RPMI8226 (cell line): ENCODE measurements at places on chromosomes 7 and 10.
A peak's percentile ranks its signal among the peaks of the same experiment; 100 is the strongest.

GRCh38 chr10:61821693-61822092 is 79.8 kb upstream of the ARID5B start:
- no peak for DNase-seq

- DNase-seq: no peak
Measured at GRCh38 chr10:79329529-79329928, 17.7 kb upstream of the PPIF start.

GRCh38 chr7:100486111-100486636 is 2.4 kb downstream of the NYAP1 start:
- DNase-seq: no peak

- no peak for DNase-seq
Measured at GRCh38 chr7:127415060-127415742, 22.7 kb upstream of the ZNF800 start.

- DNase-seq: no peak
Measured at GRCh38 chr10:60978287-60979115, 34.5 kb upstream of the RHOBTB1 start.

- no peak for DNase-seq
Measured at GRCh38 chr7:88289564-88290025, 17.1 kb downstream of the STEAP4 start.

DNA sequence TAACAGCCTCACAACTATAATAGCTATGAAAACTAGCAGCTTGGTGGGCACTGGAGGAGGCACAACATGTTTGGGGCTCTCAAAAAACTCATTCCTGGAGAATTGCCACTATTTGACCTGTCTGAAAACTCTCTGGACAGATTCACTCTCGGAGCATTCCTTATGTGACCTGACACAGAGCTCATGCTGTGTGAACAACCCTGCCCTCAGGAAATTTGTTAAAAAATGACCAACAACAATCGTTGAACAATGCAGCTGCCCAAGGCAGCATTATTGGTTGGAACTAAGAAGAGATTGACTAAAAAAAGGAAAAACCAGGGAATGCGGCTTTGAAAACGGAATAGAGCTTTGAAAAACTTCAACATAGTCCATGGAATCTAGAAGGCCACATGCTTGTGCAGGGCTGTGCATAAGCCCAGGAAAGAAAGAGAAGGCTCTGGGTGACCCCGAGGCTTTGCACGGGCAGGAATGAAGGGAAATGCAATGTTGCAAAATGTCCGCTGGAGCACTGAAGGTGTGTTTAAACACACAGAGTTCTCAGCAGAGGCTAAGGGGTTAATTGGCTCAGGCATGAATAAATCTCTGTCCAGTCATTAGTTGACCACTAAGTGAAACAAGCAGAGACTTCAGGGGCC is 52.8 kb downstream of the NAMPT start:
- DNase-seq: no peak

DNA sequence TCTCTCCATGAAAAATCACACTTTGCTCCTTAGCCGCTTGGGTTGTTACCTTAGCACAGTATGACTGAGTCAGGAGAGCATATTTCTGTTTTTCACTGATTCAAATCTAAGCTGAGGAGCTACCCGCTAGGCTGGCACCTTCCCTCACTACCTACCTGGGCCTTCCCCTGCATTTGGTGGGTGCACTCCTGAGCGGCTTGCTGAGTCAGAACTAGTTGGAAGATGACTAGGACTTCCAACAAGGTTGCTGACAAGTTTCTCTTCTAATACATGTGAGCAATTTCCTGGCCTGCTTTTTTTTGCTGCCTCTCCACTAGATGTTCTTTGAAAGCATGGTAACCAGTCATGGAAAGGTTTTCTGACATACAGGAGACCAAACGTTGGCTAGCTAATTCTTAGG is 43.8 kb upstream of the SEC61G start:
- DNase-seq: no peak

- no peak for DNase-seq
Measured at GRCh38 chr10:50420196-50420595, 168.9 kb upstream of the ASAH2 start.

- no peak for DNase-seq
Measured at GRCh38 chr10:73263693-73264347, 11.4 kb upstream of the MRPS16 start.

DNA sequence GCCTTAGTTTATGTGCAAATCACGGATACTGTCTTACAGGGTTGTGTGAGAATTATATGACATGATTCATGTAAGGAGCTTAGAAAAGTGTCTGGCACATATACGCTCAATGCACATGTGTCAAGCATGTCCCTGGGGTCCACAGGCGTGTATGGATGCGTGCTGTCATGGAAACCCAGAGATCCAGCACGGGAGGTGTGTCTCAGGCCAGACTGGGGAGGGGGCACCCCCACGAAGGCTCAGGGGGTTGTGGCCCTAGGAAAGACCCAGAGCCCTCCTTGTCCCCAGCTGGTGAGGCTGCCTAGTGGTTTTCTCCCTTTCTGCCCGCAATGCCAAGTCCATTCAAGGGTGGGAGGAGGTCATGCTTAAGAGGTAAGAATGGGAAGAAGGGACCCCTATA is 9.1 kb downstream of the BTBD16 start:
- DNase-seq: no peak

DNA sequence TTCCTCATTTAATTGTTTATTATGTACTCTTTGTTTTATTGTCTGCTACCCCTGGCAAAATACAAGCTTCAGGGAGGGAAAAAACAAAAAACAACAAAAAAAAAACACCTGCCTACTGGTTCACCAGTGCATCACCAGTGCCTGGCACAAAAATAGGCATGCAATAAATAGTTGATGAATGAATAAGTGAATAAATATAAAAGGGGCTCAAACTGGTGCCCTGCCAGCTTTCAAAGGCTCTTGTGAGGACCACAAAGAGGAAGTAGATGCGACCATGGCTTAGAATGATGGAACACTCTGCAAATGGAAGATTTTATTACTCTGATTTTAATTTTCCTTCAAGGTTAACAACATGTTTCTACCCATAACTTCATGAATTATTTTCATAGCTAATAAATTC is 213.0 kb upstream of the INHBA start:
- DNase-seq: no peak

- peak; percentile 2 for DNase-seq
Measured at GRCh38 chr10:5833814-5834213, 20.6 kb upstream of the GDI2 start.

DNA sequence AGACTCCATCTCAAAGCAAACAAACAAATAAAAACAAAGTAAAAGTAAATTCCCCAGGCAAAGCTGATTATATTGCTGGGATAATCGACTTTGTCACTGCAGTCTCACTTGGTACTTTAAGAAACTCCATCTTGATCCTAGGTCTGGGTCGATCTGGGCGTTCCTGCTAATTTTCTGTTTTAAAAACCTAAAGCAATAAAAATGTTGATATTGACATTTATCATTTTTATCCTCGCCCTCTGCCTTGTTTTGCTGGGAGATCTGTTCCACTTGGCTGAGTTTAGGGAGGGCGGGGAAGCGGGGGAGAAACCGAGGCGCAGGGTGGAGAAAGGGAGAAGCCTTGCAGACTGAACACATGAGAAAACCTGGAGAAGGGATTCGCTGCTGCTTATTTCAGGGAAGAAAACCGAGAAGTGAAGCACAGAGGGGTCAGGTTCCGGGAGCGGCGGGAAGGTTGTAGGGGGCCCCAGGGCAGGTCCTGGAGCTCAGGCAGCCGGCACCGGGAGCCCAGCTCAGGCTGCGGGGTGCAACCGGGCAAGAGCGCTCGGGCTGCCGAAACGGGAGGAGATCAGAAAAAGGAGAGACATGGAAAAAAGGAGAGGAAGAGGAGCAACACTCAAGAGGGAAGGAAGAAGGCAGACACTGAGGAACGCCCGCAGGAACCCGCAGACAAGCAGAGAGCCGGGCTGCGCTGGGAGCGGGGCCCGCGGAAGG is 27.3 kb upstream of the KMT2C start:
- DNase-seq: no peak

- DNase-seq: no peak
Measured at GRCh38 chr7:100866729-100867039, 503 bp upstream of the TRIP6 start.

- DNase-seq: no peak
Measured at GRCh38 chr10:59266321-59266720, 89.9 kb downstream of the PHYHIPL start.

DNA sequence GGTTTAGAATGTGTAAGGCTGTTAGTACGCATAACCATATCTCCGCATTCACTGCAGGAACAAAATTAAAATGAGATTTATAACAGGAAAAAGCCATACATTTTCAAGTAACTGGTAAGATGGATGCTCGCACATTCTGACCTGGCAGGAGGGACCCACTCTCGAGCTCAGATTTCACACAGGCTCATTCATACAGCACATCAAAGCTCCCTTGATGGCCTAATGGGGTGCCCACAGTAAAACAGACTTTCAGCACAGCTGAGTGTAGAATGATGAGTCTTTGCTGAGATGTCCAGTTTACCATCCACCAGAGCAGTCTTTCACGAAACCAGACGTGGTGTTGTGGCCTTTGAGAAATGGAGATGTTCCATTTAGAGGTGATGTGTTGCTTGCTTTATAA is 8.9 kb downstream of the FOXI2 start:
- no peak for DNase-seq

- DNase-seq: no peak
Measured at GRCh38 chr10:8035006-8035640, 19.4 kb upstream of the GATA3 start.

DNA sequence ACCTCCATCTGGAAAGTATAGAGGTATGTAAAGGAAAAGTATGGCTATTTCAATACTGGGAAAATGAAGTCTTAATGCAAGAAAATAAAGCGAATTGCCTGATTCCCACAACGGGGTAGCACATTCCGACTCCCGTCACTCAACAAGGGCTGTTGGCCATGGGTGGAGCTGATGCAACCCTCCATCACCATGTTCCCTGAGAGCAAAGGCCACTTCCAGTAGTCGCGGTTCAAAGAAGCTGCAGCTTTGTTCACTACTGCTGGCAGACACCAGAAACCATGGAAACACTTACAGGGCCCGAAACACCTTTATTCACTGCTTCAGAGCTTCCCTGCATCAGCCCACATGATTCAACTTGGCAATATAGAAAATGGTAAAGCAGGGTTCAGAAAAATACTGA is 44.0 kb downstream of the TMEM26 start:
- DNase-seq: no peak

DNA sequence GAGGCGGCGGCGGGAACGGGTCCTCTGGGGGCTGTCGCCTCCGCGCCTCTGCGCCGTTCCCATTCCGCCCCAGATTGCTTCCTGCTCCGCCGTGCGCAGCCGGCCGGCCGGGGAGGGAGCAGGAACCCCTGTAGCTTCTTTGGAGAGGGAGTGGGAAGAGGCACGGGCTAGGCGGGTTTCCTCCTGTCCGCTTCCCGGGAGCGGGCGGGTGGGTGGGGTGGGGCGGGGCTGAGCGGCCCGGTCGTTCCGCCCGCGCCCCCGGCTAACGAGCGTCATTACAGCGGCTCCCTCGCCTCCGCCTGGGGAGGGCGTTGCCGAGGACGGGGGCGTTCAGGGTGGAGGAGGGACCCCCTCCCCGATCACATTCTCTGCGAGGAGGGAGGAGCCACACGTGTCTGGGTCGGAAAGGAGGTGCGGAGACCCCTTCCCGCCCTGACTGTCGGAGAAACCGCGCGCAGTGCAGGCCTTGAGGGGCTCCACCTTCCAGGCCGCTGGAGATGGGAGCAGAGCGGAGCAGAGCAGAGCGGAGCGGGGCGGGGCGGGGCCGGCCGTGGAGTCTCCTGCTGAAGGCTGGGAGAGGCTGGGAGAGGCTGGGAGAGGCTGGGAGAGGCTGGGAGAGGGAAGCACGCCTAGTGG is 39.7 kb downstream of the AGAP3 start:
- DNase-seq: no peak

- no peak for DNase-seq
Measured at GRCh38 chr10:76973091-76974016, 664.3 kb downstream of the KCNMA1 start.

DNA sequence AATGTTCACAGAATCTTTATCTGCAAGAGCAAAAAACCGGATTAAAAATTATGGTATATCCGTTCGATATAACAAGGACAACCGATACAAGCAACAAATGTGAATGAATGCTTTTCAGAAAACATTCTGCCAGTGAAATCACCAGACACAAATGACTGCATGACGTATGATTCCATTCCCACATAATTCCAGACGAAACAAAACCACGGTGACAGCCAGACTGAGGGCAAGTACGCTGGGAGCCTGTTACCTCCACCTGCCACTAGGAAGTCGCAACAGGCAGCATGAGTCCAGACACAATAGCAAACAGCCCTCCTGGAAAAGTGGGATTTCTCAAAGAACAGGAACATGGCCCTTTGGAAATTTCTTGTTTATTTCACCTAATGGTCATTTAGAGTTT is 41.7 kb downstream of the MAD1L1 start:
- DNase-seq: no peak

DNA sequence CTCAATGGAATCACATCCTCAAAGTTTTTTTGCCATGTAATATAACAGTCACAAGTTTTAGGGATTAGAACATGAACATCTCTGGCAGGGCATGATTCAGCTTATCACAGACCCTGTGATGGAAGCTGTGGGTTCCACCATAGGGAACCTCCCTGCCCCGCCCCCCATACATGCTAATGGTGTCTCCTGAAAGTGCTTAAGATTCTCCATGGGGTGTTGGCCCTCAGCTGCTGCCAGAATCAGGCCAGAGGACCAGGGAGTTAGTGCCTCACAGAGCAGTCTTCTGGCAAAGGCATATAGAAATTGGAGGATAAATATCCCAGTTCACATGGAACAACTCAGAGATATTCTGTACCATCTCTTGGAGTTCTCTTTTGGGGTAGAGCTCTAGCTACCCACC is 119.4 kb downstream of the RAB11FIP2 start:
- DNase-seq: no peak

DNA sequence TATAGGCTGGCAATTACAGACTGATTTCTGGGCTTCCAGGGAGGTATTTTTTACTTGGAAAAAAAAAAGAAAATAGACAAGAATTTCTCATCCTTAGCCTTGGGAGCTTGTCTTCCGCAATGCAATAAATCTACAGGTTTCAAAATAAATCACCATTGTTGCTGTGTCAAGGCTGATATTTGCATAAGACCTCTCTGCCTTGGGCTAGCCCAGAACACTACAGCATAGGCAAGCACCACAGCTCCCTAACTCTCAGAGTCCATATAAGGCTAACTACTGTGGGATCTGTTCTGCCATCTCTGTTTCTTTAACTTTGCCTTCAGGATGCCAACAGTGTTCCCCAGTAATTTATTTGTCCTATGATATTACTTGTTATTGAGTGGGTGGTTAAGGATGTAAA is 64.4 kb downstream of the ZWINT start:
- DNase-seq: no peak

- no peak for DNase-seq
Measured at GRCh38 chr7:15856311-15856710, 169.8 kb upstream of the MEOX2 start.

GRCh38 chr10:11475831-11476434 is 135.5 kb downstream of the USP6NL start:
- DNase-seq: no peak

DNA sequence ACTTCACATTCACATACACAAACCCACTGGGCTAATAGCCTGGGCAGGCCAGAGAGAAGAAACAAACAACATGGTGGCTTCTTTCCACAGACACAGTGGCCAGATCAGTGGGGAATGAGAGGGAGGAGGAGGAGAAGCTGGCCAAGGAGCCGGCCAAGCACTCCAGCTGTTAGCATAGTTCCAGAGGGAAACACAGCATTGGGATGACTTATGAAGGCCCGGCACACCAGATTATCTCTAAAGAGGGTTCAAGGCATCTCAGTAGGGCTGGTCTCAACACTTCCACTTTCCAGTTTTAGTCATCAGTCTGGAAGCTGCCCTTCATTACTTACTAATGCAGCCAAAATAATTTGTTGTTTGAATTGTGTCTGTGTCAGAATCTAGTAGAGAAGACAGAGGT is 42.1 kb upstream of the GPR26 start:
- no peak for DNase-seq

- peak; percentile 62 for DNase-seq
Measured at GRCh38 chr7:49852619-49853462, 79.4 kb downstream of the VWC2 start.
